ENCODE measurements at places on chromosomes 5 and 9.

DNA sequence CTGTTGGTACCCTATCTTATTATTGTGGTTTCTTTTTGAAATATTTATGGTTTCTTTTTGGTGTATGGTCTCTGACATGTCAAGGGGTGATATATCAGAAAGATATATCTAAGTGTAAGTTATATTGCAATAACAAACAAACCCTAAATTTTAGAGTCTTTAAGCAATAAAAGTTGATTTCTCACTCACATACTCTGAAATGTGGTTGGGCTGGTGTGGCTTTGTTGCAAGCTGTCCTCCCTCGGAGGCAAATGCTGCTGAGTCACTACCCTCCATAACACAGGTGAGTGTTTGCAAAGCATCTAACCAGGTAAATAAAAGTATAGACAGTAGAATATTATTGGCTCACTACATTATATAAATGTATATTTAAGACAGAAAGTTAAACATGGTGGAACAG is 253.2 kb downstream of the CDH18 start:
- no peak for DNase-seq

DNA sequence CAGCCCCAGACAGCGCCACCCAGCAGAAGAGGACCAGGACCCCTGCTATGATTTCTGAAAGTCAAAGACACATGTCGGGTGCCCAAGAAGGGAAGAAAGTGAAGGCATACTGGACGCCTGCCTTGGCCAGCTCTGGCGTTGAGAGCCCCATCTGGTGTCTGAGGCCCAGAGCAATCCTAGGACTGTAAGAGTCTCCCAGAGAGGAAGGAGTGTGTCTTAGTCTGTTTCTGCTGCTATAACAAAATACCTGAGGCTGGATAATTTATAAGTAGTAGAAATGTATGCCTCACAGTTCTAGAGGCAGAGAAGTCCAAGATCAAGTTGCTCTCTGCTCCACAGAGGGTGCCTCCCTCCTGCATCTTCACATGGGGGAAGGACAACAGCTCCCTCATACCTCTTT is 10.8 kb downstream of the RASGEF1C start:
- DNase-seq = no peak

DNA sequence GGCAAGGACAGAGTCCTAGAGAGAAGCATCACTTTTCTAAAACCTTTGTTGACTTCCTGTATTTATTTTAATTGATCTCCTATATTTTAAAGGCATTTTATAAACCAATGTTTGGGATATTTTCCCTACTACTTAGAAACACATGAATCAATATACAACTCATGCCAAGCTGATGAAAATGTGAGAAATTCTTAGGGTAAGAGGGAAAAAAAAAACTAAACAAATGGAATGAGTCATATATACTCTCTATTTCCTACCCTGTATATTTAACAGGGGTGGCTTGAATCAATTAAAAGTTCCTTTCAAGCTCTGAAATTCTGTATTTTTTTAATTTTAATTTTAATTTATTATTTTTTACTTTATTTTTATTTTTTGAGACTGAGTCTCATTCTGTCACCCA is 19.6 kb downstream of the BAAT start:
- DNase-seq = no peak

DNA sequence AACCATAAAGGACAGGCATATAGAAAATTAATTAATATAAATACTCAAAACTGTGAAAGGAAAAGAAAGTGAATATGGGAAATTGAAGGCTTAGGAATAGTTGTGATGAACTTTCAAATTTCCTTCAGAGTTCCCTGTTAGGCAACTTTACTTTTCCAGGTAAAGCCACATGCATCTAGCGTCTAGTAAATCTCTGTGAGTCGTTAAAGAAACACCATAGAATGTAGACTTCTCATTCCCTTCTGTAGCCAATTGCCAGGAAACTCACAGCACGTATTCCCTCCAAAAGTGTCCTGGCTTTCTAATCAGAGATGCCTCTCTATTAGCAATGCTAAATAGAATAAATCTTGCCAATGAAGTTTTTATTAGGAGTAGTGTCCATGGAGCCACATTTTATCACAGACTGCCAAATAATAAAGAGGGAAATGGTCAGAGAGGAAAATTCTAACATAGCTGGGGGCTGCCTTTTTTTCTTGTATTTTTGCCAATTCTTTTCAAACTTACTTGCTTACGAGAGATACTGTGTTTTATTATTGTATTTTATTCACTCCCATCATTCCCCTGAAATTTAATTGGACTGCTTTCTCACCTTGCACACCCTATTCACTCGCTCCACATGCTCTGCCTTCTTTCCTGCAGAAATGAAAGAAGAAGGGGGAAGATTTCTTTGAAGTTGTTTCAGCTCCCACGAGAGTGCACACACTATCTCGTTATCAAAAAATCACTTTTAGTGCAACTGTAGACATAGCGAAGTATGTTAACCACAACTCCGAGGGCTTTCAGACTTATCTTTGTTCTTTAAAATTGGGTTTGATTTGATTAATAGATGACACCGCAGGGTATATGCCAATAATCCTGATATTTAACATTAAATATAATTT is 439.0 kb downstream of the CSNK1G3 start:
- no peak for DNase-seq

- DNase-seq = no peak
Measured at GRCh38 chr9:3361116-3361515, 164.7 kb downstream of the RFX3 start.

- DNase-seq = no peak
Measured at GRCh38 chr9:106648799-106649198, 214.2 kb upstream of the ZNF462 start.

GRCh38 chr9:94991961-94992907 is 265.7 kb downstream of the AOPEP start:
- no peak for DNase-seq

Measured in putamen (tissue), 1 donor.